ENCODE measurements at places on chromosomes 7 and 10.

GRCh38 chr10:14349081-14349480 lies 18.4 kb upstream of the FRMD4A start:
- DNase-seq, result no peak

- no peak for DNase-seq
Observed at GRCh38 chr7:116271161-116271913, 61.0 kb downstream of the TES start.

GRCh38 chr7:55048221-55048859 lies 29.5 kb downstream of the EGFR start:
- DNase-seq, result no peak

DNA sequence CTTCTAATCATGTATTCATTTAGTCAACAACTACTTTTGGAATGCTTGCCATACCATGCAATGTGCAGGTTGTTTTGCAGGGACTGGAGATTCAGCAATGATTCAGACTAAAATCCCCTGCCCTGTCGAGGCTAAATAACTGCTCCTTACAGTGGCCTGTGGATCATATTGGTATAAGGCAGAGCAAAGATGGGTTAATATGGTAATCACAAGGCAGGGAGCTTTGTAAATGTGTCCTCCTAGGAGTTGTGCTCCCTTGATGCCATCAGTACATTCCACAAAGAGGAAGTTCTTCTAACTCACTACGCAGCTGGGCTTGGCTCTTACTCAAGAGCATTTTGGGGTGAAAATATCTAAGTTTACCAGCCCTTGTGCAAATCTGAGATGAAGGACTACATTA lies 614 bp upstream of the IFIT2 start:
- no peak for DNase-seq

DNA sequence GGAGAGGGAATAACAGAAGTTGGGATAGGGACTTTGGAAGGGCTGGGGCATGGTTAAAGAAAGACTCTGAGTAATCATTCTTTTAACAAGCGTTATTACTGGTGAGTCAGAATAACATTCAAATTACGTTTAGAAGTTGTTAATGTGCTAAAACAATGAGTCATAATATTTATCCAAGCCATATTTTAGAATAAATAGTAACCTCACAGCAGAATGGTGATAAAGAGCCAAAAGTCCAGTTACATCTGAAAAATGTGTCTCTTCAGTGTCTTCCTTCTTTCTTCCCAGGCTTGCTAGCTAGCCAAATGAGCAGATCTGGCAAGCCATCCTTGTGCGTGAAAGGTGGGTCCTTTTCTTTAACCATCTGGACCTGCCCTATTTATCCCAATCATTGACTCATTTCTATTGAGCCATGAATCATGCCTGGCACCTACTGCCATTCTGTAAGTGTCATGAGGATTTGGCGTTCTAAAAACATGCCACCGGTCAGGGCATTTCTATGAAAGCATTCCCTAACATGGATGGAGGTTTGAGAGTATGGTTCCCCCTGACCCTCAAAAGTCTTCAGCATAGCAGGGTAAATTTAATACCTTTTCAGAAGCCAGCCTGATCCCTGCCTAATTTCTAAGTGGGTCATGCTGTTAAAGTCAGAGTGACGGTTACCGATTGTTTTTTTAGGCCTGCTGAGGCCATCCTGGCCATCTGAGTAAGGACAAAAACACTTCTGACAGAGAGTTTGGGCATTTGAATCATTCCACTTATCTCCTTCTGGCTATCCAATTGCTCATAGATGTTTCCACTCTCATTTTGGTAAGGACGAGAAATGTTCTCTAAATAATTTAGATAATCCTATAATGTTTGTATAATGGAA lies 26.9 kb downstream of the MYPN start:
- DNase-seq, result peak; percentile 22

DNA sequence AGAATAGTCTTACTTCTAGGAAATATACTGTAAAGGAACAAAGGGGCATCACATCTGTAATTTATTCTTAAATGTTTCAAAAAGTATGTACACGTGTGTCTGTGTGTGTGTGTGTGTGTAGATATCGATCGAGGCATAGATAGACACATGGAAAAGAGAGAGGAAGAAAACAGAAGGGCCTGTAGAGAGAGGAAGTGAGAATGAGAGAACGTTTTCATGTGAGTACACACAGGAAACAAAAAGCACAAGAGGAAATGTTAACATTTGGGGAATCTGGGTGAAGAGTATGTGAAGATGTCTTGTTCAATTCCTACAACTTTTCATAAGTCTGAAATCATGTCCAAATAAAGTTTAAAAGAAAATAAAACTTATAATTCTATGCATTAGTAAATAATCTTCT lies 286.5 kb upstream of the SORCS1 start:
- DNase-seq, result no peak

DNA sequence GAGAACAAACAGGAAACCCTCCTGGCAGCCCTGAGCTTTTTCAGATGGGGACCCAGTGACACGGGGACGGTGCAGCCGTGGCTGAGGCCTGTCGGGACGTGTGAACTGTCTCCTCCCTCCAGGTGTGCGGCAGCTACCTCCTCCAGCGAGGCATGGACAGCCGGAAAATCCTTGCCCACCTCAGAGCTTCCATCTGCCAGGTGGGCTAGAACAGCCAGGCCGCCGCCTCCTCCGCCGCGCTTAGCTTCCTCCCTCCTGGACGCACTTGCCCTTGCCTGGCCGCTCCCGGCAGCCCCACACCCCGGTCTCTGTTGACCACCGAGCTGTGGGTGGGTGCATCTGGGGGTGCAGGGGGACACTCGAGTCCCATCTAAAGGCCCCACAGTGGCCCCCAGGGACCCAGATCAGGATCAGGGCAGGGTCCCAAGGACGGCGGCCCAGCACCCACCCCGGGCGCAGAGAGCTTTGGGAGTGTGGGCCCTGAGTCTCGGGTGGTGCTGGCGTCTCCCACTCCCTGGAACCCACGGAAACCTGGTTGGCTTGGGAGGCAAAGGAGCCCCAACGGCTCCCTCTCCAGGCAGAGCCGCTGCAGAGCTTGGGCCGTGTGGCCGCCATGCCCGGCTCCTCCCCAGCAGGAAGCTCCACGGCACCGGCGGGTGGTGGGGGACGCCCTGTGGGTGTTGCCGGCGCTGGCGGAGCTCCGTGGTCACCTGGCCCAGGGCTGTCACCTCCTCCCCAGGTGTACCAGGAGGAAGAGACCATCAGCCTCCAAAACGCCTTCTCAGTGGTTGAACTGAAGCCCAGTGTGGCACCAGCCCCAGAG lies 32.9 kb upstream of the UTF1 start:
- DNase-seq, result no peak

- no peak for DNase-seq
Observed at GRCh38 chr10:6161921-6162320, 40.8 kb upstream of the PFKFB3 start.

GRCh38 chr10:14391342-14391741 lies 60.6 kb upstream of the FRMD4A start:
- DNase-seq, result no peak

GRCh38 chr7:131537571-131537978 lies 18.9 kb downstream of the PODXL start:
- no peak for DNase-seq

- DNase-seq, result no peak
Observed at GRCh38 chr10:71346731-71347130, 27.7 kb downstream of the SLC29A3 start.

GRCh38 chr7:49781996-49782395 lies 8.6 kb downstream of the VWC2 start:
- DNase-seq, result no peak

- peak; percentile 63 for DNase-seq
Observed at GRCh38 chr7:148286150-148286549, 304.4 kb upstream of the C7orf33 start.

DNA sequence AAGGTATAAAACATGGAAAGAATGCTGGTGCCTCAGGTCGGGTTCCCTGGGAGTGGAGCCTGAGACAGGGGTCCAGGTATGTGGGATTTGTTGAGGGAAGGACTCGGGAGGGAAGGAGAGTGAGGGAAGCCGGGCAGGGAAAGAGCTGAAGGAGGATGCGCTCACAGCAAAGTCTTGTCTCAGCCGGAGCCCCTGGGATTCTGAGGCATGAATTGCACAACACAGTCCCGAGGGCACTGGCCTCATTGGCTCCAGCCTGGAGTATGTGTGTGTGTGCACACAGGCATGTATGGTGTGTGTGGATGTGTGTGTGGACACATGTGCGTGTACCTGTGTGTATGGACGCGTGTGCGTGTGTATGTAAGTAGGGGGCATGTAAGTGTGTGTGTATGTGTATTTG lies 87.4 kb downstream of the WDFY4 start:
- DNase-seq, result no peak
